ENCODE measurements at places on chromosomes 16 and 17. TPM values are rescaled to one million over a fixed set of nuclear protein-coding genes. Genes with fewer than 3 reads are reported as not detected.

The CCL8 gene
- 0.41 TPM for total RNA-seq

DNA sequence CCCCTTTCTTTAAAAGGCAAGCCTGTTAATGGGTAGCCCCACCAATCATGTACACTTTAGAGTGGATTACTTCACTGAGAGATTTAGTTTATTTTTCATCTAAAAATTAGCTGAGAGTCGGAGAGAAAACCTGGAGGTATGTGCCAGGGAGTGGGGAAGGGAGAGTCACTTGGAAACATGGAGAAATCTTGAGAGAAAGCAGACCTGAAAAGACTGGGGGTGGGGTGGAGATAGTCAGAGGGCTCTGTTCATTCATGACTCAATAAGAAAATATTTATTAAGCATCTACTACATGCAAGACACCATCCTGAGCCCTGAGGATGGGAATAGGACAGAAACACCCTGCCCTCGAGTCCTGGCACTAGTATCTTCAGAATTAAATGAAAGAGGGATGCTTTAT, 27.4 kb upstream of the RCVRN start:
- no peak for DNase-seq

DNA sequence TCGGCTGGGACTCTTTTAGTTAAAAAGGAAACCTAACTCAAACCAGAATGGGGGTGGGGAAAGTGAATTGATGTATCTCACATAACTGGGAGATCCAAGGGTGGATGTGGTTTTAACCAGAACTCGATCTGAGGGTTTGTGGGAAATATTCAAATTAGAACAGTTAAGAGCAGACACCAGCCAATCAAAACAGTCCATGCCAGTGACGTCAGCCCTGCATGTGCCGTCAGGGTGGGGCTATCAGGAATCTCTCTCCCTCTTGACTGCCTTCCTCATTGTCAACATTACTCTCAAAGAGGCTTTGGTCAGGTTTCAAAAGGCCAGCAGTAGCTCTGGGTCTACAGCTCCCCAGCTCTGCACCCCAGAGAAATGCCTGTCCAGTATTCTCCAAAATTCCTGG, 94.2 kb upstream of the HSBP1 start:
- DNase-seq: no peak

DNA sequence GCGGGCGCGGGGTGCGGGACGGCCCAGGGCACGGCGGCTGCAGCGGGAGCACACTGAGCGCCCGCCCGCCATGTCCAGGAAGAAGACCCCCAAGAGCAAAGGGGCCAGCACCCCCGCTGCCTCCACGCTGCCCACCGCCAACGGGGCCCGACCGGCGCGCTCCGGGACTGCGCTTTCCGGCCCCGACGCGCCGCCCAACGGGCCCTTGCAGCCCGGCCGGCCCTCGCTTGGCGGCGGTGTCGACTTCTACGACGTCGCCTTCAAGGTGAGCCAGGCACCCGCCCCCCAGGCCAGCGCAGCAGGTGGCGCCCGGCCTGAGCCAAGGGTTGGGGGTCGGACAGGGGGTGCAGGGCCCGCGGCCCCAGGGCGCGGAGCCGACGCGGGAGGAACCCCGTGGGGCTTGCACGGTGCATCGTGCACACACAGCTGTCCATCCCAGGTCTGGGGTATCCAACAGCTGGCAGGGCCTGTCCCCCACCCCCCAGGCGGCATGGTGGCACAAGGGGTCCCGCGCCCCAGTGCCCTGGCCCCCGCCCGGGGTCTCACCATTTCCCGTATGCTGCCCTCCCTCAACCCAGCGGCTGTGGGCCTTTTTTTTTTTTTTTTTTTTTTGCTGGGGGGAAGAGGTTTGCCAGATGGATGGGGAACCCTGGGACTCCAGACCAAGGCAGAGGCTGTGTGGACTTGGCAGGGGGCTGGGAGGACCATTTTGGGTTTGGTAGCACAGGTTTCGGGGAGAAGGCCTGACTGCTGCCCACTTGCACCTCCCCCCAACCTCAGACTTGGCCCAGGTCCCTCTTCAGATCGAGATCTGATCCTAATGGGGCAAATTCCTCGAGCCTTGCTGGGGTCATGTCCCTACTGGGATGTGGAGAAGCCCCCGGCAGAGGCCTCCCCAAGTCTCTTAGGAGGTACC, 547 bp downstream of the RAB26 start:
- no peak for DNase-seq
